Fibroblast of the aortic adventitia (primary cell): ENCODE measurements at places on chromosomes 16 and 17.

GRCh38 chr16:81885976-81886586 is 107.0 kb downstream of the PLCG2 start:
- peak; percentile 22 for DNase-seq

DNA sequence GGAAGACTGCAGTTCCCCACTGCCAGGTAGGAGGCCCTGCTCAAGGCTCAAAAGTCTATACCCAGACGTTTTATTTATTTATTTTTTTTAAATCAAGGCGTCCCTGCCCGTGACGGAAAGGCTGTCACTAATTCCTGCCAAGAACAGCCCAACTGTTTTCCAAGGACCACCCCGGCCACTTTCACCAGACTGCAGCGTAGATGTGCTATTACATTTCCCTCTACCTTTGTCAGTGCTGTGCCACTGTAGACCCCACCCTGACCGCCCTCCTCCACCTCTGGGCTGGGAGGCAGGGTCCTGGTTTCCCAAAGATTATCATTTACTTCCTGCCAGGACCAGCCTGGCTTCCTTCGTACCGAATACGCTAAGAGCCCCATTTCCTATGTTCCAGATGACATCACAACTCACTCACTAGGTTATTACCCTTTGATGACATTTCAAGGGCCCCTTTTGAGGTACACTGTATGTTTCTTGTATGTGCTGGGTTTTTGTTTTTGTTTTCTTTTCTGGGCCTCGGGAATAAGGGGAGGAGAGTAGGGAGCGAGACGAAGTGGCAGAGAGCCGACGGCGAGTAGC is 6.3 kb upstream of the RNF227 start:
- DNase-seq: no peak

GRCh38 chr17:48564188-48565021 is 13.7 kb downstream of the HOXB4 start:
- peak; percentile 36 for DNase-seq

GRCh38 chr17:75564195-75564594 is 23.4 kb upstream of the MYO15B start:
- no peak for DNase-seq

DNA sequence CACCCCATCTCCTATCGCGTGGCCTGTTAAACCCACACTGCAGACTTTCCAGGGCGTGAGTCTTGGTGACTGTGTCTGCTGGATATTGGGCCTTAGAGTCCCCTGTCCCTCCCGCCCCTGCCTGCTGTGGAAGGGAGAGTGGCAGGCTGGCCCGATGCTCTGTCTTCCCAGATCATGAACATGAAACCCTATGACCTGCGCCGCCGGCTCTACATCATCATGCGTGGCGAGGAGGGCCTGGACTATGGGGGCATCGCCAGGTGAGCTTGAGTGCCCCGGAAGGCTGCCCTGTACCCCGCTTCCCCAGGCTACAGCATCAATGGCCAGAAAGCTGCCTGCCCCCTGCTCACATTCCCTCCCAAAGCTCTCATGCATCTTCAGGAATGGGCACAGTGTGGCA is 19.5 kb upstream of the CLEC18A start:
- no peak for DNase-seq

DNA sequence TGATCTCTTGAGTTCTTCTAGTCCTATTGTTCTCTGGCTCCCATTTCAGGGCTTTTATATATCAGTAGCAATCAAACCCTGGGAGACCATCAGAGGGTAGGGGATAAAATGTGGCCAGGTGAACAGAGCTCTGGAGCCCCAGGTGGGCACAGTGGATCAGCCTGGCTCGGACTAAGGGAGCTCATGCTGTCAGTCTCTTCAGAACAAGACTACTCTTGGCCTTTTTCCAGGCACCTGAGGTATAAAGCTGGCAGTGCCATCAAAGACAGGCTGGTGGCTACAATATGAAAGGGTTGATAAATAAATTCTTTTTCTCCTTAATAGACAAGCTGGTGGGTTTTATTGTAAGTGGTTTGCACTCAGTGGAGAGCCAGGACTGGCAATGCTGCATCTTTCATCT is 160.0 kb upstream of the CCL2 start:
- no peak for DNase-seq

DNA sequence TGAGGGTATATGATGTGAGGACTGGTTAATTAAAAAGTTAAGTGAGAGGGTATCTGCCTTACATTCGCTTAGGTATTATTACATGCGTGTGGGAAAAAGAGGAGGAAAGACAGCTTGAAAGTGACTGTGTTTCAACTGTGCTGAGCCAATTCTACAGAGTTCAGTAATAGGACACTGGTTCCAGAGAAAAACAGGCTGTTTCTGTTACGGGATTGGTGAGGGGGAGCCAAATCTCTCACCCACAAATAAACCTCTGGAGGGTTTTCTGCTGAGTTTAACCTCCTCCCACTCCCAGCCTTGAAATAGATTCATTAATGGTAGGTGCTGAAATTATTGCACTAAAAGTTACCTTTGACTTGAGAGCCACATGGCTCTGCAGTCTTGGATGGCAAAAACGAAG is 3.9 kb upstream of the KRT26 start:
- no peak for DNase-seq

DNA sequence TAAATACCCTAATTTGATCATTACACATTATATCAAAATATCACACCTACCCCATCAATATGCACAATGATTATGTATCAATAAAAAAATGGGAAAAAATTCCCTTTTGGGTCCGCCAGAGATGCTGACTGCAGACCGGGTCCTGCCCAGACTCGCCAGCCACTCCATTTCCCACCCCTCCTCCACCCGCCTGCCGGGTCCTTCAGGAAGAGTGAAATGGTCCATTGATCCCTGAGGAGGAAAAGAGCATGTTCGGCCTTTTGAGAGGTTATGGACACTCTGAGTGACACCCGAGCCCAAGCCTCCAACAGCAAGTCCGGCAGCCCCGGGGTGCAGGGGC is 123.9 kb upstream of the ZFHX3 start:
- no peak for DNase-seq
